Mucosa of gallbladder (tissue), 1 donor: ENCODE measurements at places on chromosomes 12 and 14.
A peak's percentile ranks its signal among the peaks of the same experiment; 100 is the strongest.

DNA sequence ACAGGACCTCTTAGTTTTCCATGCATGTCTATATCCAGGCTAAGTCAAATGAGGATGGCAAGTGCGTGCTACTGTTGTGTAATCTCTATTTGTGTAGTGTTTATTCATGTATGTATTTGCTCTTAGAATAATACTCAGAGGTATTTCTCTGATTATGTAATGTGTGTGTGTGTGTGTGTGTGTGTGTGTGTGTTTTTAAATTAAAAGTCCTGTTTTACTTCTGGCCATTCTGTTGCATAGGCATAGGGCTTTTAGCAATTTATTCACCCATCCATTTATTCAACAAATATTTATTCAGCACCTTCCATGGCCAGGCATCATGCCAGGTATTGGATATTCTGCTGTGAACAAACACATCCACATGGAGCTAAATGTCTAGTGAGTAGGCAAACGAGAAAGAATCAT is 63.5 kb downstream of the PELI2 start:
- DNase-seq, result peak; percentile 92

- no peak for DNase-seq
Measured at GRCh38 chr12:63845726-63846125, 1.2 kb downstream of the SRGAP1 start.

DNA sequence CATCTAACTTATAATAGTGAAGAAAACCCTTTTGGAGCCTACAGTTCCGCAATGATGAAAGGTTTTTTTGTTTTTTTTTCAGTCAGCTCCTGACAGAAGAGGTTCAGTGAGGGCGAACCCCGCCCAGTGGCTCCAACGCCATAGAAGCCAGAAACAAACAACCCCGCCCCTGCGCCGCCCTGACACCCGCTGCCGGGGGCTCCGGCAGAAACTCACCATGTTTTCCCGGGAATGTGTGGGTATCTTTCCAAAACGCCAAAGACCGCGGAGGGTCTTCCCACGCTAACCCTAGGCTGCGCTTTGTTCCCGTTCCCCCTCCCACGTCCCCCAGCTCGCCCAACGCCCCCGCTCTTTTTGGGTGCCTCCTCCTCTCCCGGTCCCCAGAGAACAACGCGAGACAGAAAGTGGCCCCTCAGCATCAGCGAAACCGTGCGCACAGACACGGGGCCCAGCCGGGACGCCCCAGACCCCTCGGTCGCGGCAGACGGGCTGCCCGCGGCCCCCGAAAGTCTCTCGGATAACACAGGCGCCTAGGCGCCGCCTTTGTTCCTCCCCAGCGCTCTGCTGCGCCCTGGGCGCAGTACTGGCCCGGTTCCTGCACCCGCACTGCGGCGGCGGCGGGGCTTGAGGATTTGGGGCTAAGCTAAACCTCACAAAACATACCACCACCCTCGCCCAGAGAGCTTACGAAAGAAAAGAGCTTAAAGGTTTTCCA is 522 bp downstream of the TUBA1A start:
- DNase-seq, result peak; percentile 77

DNA sequence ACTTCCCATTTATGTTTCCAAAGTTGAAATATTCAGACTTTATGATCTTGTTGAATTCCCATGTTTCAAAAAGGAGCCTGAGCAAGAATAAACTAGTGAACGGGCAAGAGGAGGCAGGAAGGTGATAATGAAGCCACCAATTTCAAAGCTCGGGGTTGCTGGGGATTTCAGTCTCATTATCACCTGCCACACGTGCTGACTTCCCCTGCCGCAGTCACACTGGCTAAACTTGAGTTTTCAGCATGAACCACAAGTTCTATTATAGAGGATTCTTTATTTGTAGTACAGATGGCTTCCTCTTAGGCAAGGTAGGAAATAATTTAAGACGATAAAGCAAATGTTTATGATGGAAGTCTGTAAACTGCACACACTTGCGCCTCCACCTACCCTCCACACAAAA is 18.1 kb upstream of the DIABLO start:
- no peak for DNase-seq

DNA sequence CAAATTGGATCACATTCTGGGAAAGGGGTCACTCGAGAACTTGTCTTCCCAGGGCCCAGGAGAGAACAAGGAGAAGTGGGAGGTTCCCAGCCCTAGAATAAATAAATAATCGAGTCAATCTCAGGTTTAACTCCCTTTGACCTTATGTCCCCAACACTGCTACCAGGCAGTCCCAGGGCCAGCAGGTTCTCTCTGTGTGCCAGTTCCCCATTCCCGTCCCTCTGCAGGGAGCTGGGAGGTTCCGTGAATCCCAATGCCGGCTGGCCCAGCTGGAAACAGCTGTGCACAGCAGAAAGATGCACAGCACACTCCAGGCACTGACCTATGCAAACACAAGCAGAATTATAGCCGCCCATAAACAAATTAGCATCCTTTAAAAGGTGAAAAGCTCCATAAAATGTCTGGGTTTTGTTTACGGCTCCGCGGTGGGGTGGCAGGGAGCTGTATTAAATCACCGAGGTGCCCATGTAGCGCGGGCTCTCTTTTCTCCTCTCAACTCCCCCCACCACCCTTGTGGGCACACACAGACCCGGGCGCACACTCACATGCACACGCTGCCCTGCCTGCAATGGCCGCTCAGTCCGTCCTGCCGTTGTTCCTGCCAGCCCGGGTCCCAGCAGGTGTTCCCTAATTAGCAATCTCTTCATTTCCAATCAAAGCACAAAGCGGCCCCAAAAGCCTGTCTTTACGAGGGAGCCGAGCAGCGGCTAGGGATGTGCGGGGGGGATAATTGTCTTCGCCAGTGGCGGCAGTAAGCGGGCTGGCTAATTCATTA is 46.6 kb upstream of the ESRRB start:
- DNase-seq, result no peak

GRCh38 chr12:76391461-76391860 is 43.2 kb upstream of the BBS10 start:
- DNase-seq, result no peak

DNA sequence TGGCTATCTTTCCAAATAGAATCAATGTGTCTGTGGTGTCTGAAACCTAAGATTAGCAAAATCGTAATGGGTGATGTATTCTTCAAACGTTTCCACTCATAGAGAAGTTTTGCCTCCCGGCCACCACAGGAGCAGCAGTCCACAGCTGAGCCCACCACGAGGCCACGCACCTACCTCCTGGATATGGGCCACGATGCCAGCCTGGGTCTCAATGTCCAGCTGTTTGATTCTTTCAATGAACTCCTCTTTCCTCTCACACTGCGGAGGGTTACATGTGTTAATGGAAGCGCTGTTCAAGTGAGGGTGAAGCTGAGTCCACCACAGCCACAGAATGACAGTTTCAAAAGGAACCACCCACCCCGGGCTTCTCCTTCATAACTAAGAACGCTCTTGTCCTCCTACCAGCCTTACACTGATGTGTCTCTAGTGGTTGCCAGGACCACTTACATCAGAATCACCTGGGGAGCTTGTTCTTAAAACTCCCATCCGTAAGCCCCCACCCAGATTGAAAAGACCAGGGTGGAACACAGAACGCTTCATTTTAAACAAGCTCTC is 75.3 kb downstream of the CCDC88C start:
- no peak for DNase-seq

GRCh38 chr12:41891226-41891625 is 253.4 kb downstream of the GXYLT1 start:
- DNase-seq, result no peak

DNA sequence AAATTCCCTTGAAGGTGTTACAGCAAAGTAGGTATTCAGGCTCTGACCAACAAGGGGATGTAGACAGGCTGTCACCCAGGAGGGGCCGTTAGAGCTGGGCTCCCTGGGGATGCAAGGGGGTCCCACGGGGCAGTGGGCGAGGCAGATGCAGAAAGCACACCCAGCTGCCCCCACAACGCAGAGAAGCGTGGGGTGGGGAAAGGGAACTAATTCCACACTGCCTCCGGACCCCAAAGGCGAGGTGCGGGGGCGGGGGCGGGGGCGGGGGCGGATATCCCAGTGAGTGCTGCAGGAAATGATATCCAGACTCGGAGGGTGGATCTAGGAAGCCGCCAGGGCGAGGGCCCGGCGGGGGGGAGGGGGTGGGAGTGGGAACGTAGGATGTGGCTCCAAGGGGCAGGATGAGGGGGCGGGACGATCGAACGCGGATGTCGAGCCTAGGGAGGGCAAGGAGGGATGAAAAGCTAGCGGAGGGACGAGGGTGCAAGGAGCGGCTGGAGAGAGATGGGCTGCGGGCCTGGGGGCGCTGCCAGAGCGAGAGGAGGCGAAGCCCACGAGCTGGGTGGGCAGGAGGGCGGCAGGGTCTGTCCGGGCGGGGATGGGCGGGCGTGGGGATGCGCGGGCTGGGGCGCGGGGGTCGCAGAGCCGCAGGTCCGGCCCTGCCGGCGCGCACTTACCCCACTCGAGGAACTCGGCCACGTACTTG is 874 bp downstream of the CDC42BPB start:
- DNase-seq, result no peak

GRCh38 chr12:7090222-7090998 is 1.8 kb downstream of the C1R start:
- no peak for DNase-seq

DNA sequence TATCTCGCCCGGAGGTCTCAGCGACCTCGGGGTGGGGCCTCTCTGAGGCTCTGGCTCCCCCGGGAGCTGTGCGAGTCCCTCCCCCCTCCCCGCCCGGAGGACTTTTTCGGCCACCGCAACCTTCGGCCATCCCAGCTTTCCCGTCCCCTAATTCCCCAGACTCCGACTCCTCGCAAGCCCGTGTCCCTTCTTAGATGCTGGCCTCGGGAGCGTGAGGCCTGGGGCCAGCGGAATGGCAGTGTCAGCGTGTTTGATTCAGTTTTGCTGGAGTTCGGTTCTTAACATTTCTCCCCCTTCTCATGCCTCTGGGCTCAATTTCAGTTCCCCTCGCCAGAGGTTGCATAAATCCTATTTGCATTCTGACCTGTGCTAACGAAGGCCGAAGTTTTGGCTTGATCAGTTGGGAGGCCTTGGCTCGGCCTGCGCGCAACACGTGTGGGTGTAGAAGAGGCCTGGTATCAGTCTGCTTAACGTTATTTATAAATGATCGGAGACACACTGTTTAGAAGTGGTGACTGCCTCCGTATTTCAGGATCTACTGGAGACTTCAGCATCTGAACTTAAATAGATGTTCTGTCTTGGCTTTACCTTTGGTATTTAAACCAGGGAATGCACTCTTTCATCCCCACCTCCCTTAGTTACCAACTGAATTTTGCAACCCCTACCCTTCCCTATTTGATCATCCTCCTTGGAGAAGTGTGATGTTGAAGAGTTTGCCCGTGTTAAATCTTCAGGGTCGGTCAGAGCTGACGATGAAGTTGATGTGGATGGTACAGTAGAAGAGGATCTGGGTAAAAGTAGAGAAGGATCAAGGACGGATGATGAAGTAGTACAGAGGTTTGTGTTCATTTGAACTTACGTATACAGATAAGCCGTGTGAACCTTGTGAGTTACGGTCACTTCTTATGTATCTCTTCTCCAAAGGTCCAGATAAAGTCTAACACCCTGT is 851 bp downstream of the HSP90B1 start:
- DNase-seq, result peak; percentile 27

DNA sequence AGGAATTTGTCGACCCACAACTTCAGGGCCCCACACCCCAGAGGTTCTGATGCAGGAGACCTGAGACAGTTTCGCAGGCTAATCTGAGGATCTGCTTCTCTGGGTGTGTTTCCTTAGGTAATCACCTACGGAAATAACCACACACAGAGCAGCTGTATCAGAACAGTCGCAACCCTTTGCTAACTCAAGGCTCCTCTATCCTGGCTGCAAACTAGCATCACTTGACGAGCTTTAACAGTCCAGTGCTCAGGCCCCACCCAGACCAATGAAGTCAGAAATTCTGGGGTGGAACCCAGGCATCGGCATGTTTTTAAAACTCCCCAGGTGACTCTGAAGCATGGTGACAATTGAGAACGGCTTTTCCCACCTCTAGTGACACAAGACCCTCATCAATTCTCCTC is 20.7 kb downstream of the SLC7A7 start:
- DNase-seq, result no peak

DNA sequence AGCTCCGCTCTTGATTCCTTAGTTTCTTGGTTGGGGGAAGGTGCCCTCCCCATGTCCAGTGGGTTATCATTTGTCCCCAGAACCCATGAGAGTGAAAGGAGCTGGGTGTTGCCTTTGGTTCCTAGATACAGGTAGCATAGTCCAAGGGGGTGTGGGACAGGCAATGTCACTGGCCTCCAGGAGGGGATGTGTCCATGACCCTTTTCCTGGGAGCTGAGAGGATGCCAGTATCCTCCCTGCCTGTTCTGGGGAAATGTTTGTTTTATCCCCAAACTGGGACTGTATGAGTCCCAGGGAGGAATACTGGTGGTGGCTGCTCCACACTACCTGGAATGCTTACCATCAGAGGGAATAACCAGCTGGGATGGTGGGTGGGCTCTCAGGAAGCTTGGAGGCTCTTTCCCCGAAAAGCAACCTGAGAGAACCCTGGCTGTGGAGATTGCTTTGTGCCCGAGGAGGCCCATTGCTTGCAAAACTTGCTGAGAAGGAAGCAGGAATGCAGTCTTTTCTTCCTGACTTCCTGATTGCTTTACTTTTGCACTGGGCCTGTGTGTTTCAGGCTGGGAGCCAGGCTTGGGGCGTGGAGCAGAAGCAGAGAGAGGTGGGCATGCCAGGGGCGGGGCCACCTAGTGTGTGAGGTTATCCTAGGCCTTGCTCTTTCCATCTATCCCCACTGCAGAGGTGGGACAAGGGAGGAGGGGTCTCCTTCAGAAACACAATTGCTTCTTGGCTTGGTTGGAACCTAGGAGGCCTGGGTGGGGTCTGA is 715 bp upstream of the SLC10A1 start:
- DNase-seq, result peak; percentile 23

DNA sequence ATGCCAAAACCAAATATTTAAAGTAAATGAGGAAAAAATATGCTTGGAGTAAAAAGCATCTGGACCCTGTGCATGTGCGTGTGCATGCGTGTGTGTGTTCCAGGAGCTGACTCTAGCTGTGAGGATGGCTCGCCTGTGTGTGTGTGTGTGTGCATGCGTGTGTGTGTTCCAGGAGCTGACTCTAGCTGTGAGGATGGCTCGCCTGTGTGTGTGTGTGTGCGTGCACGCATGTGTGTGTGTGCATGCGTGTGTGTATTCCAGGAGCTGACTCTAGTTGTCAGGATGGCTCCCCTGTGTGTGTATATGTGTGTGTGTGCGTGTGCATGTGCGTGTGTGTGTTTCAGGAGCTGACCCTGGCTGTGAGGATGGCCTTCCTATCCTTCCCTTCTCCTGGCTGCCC is 357.7 kb downstream of the CACNA1C start:
- no peak for DNase-seq

DNA sequence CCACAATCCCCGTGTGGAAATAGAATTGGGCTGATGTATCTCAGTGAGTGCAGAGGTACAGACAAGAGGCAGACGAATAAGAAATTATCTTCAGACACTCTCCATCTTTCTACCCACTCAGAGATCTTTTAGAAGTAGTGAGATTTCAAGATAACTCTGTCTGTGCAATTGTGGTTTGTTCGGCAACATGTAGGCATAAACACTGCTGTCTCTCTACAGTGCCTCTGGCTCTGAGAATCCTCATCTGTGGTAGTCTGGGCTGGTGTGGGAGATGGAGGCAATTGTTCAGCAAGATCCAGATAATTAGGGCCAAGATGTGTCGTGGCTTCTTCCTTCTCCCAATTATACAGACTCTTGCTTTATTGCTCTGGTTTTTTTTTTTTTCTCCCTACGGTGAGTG is 3.1 kb downstream of the HOXC13 start:
- DNase-seq, result no peak
